Myocyte (in vitro differentiated cells): ENCODE measurements at places on chromosomes 6 and 20. TPM values are rescaled to one million over a fixed set of nuclear protein-coding genes. Genes with fewer than 3 reads are reported as not detected.
A peak's percentile ranks its signal among the peaks of the same experiment; 100 is the strongest.

GRCh38 chr6:14031516-14031915, 86.1 kb upstream of the CD83 start:
- DNase-seq: peak; percentile 64

DNA sequence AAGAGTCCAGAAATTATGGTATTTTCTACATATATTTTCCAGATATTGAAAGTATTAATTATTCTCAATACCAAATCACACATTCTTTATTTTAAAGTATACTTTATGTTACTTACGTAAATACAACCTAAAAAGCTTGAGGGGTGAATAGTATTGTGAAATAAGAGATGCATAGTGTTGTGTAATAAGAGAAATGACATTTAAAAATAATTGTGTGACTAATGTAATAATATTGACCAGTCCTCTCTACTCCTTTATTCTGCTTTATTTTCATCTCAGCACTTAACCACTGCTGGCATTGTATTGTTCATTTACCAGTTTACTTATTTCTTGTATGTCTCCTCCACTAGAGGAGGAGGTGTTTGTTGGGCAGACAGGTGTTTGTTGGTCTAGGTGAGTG, 135.6 kb downstream of the EYA4 start:
- DNase-seq: no peak

GRCh38 chr6:45437439-45437815, 59.7 kb upstream of the SUPT3H start:
- no peak for DNase-seq

DNA sequence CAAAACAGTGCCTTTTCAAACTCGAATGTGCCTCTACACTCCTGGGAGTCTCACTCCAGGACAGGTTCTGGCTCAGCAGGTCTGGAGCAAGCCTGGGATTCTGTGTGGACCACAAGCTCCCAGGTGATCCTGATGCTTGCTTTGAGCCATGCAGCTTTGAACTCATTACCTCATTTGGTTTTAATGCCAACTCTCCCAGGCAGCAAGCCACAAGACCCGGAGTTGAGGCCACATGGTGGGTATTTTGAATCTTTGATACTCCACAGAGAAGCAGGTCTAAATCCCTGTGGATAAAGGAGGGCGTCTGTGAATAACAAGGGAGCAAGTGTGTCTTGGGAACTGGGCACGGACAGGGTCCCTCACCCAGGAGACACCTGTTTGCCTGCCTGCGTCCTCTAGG, 205.4 kb upstream of the CST7 start:
- DNase-seq: no peak

DNA sequence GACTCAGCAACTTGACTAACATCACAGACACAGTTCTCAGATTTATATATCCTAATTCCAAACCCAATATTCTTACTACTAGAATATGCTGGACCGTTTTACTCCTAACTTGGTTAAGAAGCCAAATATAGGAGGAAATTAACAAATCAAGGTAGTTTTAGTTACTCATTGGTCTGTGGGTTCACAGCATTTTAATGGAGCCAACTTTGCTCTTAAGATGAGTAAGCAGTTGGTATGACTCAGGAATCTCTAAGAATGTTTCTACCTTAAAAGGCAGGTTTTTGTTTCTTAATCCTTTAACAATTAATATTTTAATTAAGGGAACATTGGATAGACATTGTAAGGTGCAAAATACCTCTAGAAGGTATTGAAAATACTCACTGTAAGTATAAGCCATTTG, 31.6 kb downstream of the OPRM1 start:
- no peak for DNase-seq

GRCh38 chr6:80742481-80742880, 636.0 kb downstream of the BCKDHB start:
- peak; percentile 60 for DNase-seq

GRCh38 chr6:49978332-49979226, 9.2 kb upstream of the DEFB113 start:
- DNase-seq: no peak

GRCh38 chr6:2476376-2476775, 231.0 kb upstream of the GMDS start:
- peak; percentile 80 for DNase-seq

GRCh38 chr6:26295691-26296555, 69.1 kb upstream of the BTN3A2 start:
- DNase-seq: peak; percentile 76

DNA sequence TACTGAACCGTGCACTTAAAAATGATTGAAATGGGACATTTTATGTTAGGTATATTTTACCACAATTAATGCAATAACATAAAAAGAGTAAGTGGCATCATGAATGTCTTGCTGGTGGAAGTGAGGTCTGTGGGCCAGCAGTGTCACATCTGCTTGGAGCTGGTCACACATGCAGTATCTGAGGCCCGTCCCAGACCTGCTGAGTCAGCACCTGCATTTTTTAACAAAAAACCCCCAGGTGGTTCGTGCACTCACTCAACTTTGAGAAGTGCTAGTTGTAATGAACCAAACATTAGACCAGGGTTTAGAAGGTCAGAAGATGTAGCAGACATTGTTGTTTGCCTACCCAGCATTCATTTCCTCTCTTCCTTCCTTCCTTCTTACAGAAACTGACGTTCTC, 21.0 kb downstream of the BANF2 start:
- DNase-seq: no peak

- no peak for DNase-seq
Measured at GRCh38 chr6:143553337-143553736, 41.8 kb upstream of the FUCA2 start.

DNA sequence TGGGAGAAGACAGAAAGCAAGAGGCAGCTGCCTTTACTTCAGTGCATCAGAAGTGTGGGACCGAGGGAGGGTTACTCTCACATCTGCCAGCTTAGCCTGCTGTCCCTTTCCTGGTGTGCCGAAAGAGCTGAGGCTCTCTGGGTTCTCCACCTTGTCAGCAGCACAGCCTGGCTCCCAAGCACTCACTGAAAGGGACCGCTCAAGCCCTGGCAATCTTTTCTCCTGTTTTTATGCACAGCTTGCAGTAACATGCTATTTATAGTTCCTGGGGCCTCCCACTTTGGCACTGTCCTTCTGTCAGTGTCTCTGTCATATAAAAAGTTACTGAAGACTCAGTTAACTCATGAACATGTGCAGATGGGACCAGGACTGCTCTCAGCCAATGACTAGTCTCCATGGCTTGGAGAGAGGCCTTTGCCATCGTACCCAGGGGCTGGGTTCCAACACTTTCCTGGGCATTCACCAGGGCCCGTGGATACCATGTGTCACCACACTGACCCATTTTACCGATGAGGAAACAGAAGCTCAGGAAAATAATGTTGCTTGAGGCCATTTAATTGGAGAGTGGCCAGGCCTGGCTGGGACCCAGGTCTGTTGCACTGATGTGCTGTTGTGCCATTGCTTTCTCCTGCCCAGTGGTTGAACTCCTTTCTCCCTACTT, 46.2 kb downstream of the PANK2 start:
- peak; percentile 70 for DNase-seq

GRCh38 chr20:19330731-19331130, 118.3 kb downstream of the SLC24A3 start:
- no peak for DNase-seq

DNA sequence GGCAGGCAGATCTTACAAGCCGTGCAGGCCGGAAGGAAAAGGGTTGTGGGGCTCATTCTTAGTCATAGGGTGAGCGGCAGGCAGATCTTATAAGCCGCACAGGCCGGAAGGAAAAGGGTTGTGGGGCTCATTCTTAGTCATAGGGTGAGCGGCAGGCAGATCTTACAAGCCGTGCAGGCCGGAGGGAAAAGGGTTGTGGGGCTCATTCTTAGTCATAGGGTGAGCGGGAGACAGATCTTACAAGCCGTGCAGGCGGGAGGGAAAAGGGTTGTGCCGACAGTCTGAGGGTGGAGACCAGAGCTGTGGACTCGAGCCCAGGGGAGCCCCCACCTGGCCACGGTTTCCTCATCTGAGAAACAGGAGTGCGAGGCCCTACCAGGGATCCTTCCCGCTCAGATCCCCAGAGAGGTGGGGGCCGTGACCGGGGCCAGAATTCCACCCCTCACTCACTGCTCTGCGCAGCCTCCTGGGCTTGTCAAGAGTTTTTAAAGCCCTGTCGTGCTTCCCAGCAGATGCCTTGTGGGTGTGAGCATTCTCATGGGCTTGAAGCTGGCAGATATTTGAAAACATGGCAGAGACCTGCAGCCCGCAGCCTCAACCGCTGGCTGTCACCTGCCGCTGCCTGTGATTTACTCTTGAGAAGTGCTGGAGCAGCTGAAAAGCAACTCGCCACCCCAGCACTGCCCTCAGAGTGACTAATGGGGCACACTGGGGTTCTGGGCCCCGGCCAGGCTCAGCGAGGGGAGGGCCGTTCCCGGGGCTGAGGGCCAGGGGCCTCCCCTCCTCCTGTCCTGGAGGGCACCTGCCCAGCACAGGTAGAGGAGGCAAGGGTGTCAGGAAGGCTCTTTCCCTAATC, 31.9 kb downstream of the NTSR1 start:
- peak; percentile 92 for DNase-seq

DNA sequence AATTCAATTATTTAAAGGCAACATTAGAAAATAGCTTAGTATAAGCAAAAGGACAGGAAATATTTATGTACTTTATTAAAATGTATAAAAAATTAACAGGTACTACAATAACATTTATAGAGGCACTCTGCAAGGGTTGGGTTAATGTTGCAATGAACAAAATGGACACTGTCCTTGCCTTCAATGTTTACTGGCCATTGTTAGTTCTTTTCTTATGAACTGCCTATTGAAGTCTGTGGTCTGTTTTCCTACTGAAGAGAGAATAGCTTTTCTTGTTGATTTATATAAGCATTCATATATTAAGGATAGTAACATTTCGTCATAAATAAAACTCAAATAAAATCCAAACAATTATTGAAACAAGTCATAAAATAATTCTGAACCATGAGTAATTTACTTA, 135.3 kb upstream of the BEND6 start:
- DNase-seq: no peak

GRCh38 chr6:10421158-10421920, 6.5 kb upstream of the TFAP2A start:
- DNase-seq: no peak

GRCh38 chr6:75802366-75802765, 53.3 kb downstream of the MYO6 start:
- peak; percentile 34 for DNase-seq

DNA sequence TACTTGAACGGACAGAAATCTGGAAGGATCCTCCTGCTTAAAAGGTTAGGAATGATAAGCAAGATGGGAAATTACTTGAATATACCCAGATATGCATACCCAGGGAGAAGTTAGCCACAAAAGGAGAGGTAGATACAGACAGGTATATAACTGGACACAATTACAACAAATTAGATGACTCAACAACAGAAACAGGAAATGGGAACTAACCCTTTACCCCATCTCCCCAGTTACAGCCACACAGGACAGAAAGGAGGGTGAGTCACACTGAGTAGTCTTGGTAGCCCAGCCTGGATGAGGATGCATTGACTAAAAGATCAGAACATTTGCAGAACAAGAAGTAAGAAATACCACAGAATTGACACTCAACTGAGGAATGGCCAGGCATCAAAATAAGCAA, 61.2 kb downstream of the C6orf52 start:
- no peak for DNase-seq

- no peak for DNase-seq
Measured at GRCh38 chr20:33062105-33062824, 8.6 kb downstream of the BPIFB3 start.

DNA sequence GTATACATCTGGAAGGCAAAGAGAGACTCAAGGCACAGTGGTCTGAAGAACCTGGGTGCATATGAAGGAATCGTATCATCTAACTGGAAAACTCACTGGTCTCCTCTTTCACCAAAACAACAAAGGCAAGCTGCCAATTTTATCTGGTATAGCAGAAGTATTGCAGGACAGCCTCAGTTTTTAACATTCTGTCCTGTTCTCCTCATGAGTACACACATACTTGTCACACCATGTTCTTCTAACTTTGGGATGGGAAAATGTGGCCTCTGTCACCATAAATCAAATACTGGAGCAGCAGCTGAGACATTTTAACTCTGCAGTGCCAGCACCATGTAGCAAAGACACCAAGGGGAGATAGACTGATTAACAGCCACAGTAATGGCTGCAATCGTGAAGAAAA, 199.1 kb upstream of the CNR1 start:
- DNase-seq: no peak

DNA sequence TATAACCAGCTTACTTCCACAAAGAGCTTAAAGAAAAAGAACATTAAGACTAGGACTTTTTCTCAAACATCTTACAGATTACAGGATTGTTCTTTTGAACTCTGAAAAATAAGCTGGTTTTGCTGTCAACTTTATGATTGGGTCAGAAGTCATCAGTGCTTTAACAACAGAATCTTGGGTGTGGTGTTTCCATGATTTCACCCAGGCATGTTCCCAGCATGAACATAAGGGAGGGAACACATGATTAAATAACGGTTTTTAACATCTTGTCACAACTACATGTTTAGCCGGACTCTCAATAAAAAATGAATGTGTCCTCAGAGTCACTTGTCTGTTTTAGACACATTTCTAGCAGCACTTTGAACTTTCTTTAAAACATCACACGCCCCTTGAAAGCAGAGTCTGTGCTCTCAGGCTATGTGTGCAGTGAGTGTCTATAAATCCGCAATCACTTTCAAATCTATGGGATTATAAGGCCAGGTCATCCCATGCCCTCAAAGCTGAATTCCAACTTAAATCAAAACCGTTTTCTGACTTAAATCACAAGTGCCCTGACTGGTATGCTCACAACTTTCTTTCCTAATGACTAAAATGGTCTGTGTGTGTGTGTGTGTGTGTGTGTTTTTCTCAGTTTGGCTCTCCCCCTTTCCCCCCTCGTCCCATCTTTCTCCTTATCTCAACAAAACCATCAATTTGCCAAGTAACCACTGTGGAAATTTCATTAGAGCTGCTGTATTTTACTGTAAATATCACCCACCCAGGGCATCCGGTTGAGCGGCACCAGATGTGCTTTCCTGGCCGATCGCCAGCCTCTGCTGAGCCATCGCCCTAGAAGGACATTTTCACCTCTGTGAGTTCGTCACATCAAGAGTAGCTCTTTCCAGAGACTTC, 216.8 kb upstream of the DTNBP1 start:
- peak; percentile 57 for DNase-seq

GRCh38 chr6:148261470-148261869, 81.2 kb upstream of the SASH1 start:
- no peak for DNase-seq

DNA sequence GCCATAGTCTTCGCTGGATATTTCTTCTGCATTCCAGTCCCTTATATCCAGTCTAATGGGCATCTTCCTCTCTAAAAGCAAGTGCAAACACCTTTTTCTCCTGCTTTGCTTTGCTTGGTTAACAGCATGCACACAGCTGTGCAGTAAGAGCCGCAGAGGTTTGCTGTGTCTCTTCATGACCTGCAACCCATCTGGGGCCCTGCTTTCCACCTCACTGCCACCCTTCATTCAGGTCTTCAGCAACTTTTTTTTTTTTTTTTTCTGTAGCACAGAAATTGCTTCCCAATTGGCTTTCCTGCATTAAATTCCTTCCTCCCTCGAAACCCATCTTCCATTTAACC, 14.4 kb downstream of the NEDD9 start:
- no peak for DNase-seq

KCNG1 gene
- 0.42 and 0.48 TPM in 2 replicates for total RNA-seq

LRRC73 gene
- total RNA-seq: 1.6 and 2.0 TPM in 2 replicates

TREM1 gene
- not detected in 2 replicates for total RNA-seq

RSPO3 gene
- total RNA-seq: 0.53 and 0.62 TPM in 2 replicates

JPH2 gene
- 263 and 339 TPM in 2 replicates for total RNA-seq

GSTA2 gene
- total RNA-seq: not detected in 2 replicates

CGA gene
- total RNA-seq: not detected in 2 replicates

RWDD2A gene
- 4.3 and 4.8 TPM in 2 replicates for total RNA-seq

DOK5 gene
- 0.10 and 0.96 TPM in 2 replicates for total RNA-seq

LRP11 gene
- total RNA-seq: 53.2 and 62.7 TPM in 2 replicates

TSPO2 gene
- total RNA-seq: not detected in 2 replicates

GSTA5 gene
- not detected in 2 replicates for total RNA-seq

DEF6 gene
- total RNA-seq: 0.31 TPM in 1 of 2 replicates, not detected in the other

PLAGL2 gene
- total RNA-seq: 3.2 and 3.5 TPM in 2 replicates

GDAP1L1 gene
- 0.11 TPM in 1 of 2 replicates, not detected in the other for total RNA-seq
